T47D (cell line): ENCODE measurements at places on chromosomes 7 and 10.

DNA sequence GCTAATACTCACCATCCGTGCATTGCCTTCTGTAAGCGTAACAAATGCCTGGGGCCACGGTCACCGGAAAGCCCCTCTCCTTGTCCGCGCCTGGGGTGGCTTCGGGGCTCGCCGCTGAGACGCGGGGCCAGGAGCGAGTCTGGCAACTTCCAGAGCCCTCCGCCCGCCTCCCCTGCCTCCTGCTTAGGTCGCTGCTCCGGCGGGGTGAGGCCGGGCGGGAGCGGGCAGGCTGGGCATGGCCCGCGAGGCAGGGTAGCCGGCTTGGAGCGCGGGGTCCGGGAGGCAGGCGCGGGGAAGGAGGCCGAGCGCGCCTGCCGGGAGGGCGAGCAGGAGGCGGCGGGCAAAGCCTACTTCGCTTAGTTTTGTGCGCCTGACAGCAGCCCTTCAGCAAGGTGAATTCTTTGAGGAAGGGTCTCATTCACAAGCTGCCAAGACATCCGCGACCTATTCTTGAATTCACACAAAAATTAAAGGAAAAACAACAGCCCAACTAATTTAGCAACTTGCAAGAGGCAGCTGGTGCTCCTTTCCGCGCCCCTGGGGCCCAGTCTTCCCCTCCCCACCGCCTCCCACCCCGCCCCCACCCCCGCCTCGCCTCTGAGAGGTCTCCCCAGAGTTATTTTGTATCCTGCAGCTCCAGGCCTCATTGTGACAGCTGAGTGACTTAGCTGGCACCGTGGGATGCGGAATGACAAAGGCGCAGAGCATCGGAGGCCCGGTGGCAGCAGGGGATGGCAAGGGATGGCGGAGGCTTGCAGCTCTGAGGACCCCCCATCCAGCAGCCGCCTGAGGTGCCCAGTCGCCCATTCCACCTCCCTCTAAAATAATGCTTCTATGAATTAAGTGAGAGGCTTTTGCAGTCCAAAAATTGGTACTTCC, 12.8 kb upstream of the KAT6B start:
- no peak for DNase-seq

DNA sequence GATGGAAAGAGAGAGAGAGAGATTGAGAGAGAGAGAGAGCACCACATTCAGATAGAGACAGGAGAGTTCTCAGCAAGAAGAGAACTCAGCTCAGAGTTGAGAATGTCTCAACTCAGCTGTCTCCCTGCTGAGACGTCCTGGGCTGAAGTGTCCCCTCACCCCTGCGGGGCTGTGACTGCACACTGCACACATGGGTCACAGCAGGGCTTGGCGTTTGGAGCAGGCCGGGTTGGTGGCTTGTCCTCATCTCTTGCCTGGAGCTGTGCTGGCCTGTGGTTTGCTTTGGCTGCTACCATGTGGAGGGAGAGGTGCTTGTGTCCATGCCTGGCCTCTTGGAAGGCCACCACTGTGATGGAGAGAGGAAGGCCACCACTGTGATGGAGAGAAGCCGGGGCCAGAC, 167.9 kb downstream of the RNF216 start:
- DNase-seq: no peak

- DNase-seq: peak; percentile 95
These were observed 205.2 kb upstream of the SVIL start for GRCh38 chr10:29839826-29840515.

DNA sequence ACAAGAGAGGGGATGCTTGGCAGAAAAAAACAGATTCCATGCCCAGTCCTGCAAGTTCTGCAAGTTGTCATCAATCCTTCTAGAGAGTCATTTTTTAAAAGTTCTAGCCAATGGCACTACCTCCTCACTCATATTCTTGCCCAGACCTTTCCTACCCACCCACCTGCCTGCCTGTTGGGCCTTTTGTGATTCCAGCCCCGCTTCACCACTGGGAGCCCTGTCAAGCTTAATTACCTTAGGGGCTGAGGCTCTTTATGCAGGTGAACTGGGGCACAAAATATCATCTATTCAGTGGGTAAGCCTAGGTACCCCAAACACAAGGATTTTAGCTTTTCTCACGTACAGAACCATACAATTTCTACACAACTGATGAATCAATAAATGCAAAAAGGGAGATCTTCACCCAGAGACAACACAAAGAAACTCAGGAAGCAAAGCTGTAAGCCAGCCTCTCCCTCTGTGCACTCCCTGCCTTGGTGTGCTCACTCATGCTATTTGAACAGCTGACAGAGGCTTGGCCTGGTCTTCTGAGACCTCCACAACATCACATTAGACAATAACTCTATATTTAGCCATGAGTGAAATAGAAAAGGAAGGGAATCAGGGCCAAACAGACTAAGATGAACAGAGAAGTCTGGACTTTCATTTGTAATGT, 222.6 kb downstream of the HTR7 start:
- DNase-seq: no peak

DNA sequence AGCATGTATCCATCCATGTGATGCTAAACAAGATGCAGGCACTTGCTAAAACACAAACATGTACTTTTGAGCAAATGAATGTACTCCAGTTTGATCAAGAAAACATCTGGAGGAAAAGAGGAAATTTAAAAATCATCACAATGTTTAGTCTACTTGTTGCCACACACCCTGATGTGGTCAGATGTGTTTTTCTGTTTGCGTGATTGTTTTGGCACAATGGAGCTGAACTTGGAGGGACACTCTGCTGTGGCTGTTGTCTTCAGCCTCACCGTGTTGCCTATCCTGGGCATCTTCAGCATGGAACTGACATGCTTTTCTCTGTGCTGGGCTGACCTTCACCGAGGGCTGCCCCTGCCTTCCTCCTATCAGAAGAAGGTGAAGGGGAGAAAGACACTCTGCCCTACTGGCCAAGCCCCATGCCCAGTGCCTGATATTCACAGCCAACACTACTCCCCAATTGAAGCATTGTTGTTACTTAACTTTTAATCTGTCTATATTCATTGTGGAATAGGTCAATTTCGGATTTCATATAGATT, 268.3 kb upstream of the IGFBP3 start:
- no peak for DNase-seq

DNA sequence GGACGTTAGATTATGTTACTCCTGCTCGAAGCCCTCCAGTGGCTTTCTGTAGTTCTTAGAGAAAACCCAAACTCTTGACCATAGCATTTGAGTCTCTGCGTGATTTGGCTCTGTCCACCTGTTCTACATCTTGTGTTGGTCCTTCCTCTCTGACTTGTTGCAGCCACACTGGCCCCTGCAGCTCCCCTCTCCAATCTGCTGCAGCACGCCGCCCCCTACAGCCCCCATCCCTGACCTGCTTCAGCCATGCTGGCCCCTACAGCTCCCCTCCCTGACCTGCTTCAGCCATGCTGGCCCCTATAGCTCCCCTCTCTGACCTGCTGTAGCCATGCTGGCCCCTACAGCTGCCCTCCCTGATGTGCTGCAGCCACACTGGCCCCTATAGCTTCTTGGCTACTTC, 29.2 kb downstream of the TRRAP start:
- no peak for DNase-seq

GRCh38 chr7:26853788-26854393, 10.5 kb downstream of the SKAP2 start:
- DNase-seq: no peak

GRCh38 chr7:55086413-55087201, 67.8 kb downstream of the EGFR start:
- no peak for DNase-seq

GRCh38 chr7:30658479-30659074, 23.7 kb downstream of the CRHR2 start:
- DNase-seq: no peak

GRCh38 chr7:95330961-95331337, 6.6 kb upstream of the PON1 start:
- no peak for DNase-seq

DNA sequence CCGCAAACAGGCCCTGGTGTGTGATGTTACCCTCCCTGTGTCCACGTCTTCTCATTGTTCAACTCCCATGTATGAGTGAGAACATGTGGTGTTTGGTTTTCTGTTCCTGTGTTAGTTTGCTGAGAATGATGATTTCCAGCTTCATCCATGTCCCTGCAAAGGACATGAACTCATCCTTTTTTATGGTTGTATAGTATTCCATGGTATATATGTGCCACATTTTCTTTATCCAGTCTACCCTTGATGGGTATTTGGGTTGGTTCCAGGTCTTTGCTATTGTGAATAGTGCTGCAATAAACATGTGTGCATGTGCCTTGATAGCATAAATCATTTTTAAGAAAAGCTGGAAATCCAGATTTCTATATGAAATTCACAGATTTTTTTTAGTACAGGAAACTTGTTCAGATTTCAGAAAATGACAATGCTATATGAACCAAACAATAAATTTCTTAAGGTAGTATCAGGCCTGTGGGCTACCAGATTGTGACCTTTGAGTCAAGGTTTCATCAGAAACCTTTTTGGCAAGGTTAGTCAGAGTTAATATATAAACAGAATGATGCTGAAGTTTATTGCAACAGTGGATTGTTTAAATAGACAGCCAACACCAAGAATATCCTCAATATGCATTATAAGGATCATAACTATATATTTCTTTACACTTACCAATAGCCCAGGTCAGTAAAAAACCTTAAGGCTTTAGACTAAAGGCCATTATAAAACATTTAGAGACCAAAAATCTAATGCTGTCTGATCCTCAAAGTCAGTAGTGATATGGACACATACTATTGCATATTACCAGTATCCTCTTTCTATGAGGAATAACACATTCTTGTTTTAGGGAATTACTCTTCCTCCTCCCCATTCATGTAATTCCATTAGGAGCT, 68.7 kb upstream of the PAPSS2 start:
- no peak for DNase-seq

GRCh38 chr10:76040107-76040829, 608.8 kb downstream of the LRMDA start:
- DNase-seq: no peak

GRCh38 chr10:63760034-63760707, 239.0 kb downstream of the REEP3 start:
- no peak for DNase-seq

DNA sequence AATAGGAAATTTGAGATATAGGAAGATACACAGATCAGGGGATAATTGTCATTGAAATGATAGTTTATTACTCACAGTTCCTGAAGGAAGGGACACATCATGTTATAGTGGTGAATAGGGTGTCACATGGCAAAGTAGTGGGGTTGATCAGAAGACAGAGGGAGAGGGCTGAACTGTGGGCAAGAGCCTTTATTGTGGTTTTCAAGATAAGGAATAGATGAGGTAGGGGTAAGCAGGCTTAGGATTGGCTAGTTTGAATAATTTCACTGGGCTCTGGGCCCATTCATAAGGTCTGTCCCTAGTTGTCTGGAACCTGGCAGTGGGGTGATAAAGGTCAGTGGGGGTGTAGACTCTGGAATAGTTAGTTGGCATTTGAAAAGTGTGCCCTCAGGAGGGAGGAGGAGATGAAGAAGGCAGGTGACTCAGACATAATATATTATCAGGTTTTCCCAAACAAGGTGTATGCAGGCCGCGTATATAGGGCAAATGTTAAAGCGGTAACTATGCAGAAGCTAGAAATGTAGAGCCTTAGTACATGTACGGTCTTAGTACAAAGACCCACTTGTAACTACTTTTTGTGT, 18.5 kb downstream of the FGL2 start:
- no peak for DNase-seq

DNA sequence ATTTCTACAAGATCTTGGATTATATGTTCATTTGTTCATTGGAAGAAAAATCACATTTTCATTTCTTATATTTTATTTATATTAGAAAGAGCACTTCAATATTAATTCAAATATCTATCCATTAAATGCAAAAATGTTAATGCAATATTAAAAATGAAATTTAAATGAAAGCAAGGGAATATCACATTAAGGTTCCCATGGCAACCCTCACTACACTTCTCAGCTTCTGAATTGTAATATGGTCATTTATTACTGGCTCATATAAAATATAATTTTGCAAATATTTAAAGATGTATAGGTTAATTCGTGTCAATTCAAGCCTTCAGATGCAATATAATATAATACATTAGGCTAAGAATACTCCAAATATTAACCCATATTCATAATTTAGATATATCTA, 38.8 kb downstream of the XRCC2 start:
- no peak for DNase-seq

DNA sequence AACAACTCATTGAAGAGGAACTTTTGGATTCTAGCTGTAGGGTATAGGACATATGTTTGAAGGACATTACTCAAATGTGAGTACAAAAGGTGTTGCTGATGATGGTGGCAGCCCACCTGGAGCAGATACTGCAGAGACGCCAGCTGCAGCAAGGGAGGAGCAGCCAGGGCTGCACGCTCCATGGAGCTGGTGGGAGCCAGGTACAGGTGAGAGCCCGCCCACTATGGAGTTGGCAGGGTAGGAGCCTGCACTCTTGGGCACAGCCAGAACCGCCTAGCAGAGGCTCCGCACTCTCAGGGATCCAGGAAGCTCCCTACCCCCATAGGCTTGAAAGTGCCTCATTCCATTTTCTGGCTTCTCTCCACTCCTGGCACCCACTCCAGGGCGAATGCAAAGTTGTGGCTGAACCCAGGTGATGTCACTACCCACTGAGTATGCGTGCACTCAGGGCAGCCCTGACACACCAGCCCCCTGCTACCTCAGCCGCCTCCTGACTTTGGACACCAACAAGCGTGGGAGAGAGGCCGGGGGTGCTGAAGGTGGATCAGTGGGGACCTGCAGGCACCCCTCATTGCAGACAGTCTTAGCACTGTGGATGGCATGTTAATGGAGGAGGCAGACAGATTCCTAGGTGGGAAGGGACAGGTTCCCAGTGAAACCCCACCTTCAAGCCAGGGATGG, 761.1 kb downstream of the IPMK start:
- no peak for DNase-seq

GRCh38 chr7:45162311-45162845, 4.8 kb downstream of the RAMP3 start:
- no peak for DNase-seq
